ENCODE measurements at places on chromosomes 3 and 15. TPM values are rescaled to one million over a fixed set of nuclear protein-coding genes. Genes with fewer than 3 reads are reported as not detected.

DNA sequence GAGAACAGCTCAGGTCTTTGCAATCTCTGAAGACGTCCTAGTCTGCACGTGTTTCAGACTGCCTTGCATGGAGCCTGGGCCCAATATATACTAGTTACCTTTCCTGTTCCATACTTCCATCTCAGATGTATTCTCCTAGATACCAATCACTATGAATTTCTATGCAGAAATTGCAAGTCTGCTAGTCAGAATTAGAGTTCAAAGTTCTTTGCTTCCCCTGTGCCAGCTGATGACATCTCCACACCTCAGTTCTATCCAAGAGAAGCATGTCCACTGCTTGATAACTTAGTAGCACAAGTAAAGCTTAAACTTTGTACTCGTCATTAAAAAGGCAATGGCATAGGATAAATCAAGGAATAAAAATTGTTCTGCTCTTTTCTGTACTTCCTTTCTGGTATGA lies 133.6 kb upstream of the PLXND1 start:
- H3K27ac ChIP-seq = peak overlapping the region; percentile 46
- no peak overlapping the region for H3K4me3 ChIP-seq
- peaks cover 20% of the 10 kb centered on the region for H3K4me1 ChIP-seq
- H3K36me3 ChIP-seq = no peaks in the 10 kb centered on the region
- DNase-seq = no peak

- no peak overlapping the region for H3K4me3 ChIP-seq
- H3K36me3 ChIP-seq = no peaks in the 10 kb centered on the region
- H3K27ac ChIP-seq = no peak overlapping the region
- H3K27me3 ChIP-seq = no peaks in the 10 kb centered on the region
Measured at GRCh38 chr15:101108791-101109190, 143.1 kb downstream of the CHSY1 start.

- peaks cover 7% of the 10 kb centered on the region for H3K36me3 ChIP-seq
- H3K27me3 ChIP-seq = no peaks in the 10 kb centered on the region
- DNase-seq = no peak
- H3K27ac ChIP-seq = no peak overlapping the region
Measured at GRCh38 chr15:25406846-25407245, 32.0 kb downstream of the UBE3A start.

- no peaks in the 10 kb centered on the region for H3K27me3 ChIP-seq
- H3K4me1 ChIP-seq = no peaks in the 10 kb centered on the region
- H3K27ac ChIP-seq = no peak overlapping the region
- no peak overlapping the region for H3K4me3 ChIP-seq
Measured at GRCh38 chr3:156171281-156172267, 51.2 kb downstream of the KCNAB1 start.

DNA sequence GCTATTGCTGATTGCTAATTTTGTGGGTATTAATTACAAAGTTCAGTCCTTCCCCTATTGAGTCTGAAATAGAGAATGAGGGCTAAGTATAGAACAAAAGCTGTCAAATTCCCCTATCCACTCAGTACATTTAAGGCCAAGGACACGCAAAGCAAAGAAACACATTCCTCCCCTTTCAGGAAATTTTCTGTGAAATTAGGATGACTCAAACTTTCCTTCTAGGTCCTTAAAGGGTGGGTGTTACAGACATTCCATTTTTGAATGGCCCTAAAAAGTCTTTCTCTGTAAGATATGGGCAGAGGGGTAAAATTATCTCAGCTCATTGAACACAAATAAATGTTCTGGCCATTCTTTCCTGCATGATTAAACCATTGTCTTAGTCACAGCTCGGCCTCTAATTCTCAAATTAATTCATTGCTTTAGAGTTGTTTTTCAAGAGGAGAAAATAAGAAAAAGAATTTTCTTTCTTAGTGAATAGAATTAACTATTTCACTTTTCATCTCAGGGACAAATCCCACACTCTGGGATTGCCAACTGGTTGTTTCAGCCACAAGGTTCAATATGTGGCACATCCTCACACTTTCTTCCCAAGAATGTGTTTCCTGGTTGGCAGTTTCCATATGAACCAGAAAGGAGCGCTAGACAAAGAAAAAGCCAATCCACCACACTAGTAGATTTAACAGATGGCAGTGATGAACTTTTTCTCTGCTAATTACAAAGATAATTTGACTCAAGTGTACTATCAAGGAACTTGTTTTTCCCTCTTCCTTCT lies 424.1 kb downstream of the ZNF385D start:
- H3K4me3 ChIP-seq = no peak overlapping the region
- no peaks in the 10 kb centered on the region for H3K4me1 ChIP-seq
- no peak for DNase-seq
- no peaks in the 10 kb centered on the region for H3K36me3 ChIP-seq
- H3K27ac ChIP-seq = no peak overlapping the region

DNA sequence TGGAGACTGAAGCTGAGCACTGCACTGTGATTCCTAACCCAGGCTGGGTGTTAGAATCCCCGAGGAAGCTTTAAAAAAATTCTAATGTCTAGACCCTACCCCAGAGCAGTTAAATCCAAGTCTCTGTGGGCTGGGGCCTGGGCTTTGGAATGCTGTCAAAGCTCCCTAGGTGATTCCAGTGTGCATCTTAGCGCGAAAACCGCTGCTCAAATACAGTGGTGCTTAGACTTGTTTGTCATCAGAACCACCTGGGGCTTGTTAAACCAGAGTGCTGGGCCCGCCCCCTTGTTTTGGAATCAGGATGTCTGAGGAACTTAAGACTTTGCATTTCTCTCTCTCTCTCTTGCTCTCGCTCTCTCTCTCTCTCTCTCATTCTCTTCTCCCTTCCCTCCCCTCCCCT lies 20.7 kb downstream of the RHCG start:
- DNase-seq = peak; percentile 58
- no peaks in the 10 kb centered on the region for H3K4me1 ChIP-seq
- H3K36me3 ChIP-seq = no peaks in the 10 kb centered on the region
- no peak overlapping the region for H3K4me3 ChIP-seq
- H3K27me3 ChIP-seq = peaks cover 20% of the 10 kb centered on the region

- H3K4me1 ChIP-seq = no peaks in the 10 kb centered on the region
- H3K36me3 ChIP-seq = no peaks in the 10 kb centered on the region
- DNase-seq = no peak
- no peak overlapping the region for H3K4me3 ChIP-seq
- H3K27ac ChIP-seq = no peak overlapping the region
- no peaks in the 10 kb centered on the region for H3K27me3 ChIP-seq
Measured at GRCh38 chr3:67516496-67516895, 137.9 kb downstream of the SUCLG2 start.

GRCh38 chr3:116717566-116717965 lies 8.0 kb downstream of the TUSC7 start:
- no peaks in the 10 kb centered on the region for H3K4me1 ChIP-seq
- no peak overlapping the region for H3K4me3 ChIP-seq
- H3K27ac ChIP-seq = no peak overlapping the region
- DNase-seq = no peak

DNA sequence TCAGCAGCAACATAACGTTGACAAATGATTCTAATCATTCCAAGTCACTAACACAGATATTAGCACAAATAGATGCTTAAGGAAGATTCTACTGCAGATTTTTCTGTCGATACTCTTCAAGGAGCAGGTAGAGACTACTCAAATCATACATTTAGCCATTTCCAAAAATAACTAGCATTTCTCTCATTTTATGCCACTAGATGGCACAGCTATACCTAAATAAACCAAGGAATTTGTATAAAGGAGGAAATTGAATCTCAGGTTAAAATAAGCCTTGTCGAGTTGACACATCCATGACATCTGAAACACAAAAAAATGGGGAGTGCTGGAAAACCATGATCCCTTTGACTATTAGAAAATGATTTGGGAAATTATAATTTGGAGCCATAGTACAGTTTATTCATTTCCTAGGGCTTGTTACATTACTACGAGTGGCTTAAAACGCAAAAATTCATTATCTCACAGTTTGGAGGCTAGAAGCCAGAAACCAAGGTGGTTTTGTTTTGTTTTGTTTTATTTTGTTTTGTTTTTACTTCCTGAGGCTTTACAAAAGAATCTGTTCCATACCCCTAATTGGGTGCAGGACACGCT lies 59.5 kb upstream of the STRIT1 start:
- H3K27ac ChIP-seq = no peak overlapping the region
- H3K4me3 ChIP-seq = no peak overlapping the region
- no peaks in the 10 kb centered on the region for H3K4me1 ChIP-seq
- H3K27me3 ChIP-seq = no peaks in the 10 kb centered on the region

- H3K27me3 ChIP-seq = no peaks in the 10 kb centered on the region
- peak; percentile 9 for DNase-seq
- H3K4me1 ChIP-seq = no peaks in the 10 kb centered on the region
Measured at GRCh38 chr3:94115482-94115881, 52.6 kb downstream of the NSUN3 start.

DNA sequence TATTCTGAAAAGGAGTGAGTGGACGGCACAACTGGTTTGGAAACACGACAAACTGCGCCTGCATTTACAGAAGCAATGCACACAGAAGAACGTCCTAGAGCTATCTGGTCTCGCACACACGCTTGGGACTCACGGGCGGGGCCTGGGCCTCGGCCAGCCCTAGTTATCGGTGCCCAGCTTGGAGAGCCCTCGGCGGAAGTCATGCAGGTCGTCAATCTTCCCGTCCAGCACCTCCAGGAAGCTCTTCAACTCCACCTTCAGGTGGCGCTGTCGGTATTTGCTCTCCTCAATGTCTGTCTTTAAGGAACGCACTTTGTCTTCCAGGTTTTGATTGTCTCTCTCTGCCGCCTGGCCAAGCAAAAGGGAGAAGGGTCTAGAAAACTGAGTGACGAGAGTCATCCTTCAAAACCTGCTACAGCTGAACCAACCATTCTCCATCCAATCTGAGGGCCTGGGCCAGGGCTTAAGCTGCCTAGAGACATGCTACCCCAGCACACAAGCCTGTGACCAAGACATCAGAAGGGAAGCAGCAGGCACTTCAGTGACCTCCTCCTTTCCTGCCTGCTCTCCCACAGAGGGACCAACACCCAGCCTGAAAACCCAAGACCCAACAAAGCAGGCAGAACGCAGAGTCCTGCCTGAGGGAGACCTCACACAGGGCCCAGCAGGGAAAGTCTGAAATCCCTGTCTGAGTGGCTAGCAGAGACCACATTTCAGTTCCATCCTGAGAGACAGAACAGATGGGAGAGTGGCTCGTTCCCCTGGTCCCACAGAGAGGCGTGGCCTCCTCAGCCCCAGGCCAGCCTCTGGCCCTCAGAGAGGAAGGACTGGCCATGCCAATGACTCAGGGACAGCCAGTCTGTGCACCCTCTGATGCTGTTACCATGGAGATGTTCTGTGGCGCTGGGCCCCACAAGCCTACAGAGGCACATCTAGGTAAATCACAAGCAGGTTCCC lies 40.4 kb downstream of the WHAMM start:
- peak; percentile 46 for DNase-seq
- H3K4me1 ChIP-seq = no peaks in the 10 kb centered on the region
- H3K36me3 ChIP-seq = no peaks in the 10 kb centered on the region
- no peak overlapping the region for H3K4me3 ChIP-seq
- H3K27me3 ChIP-seq = no peaks in the 10 kb centered on the region
- H3K27ac ChIP-seq = no peak overlapping the region

GRCh38 chr3:138569090-138569489 lies 25.0 kb downstream of the CEP70 start:
- H3K27ac ChIP-seq = no peak overlapping the region
- no peaks in the 10 kb centered on the region for H3K27me3 ChIP-seq
- peaks cover 11% of the 10 kb centered on the region for H3K36me3 ChIP-seq
- no peak for DNase-seq
- H3K4me3 ChIP-seq = no peak overlapping the region

GRCh38 chr15:69450968-69451695 lies 1.5 kb upstream of the RPLP1 start:
- H3K4me3 ChIP-seq = no peak overlapping the region
- no peak overlapping the region for H3K27ac ChIP-seq
- H3K36me3 ChIP-seq = peaks cover 26% of the 10 kb centered on the region
- no peaks in the 10 kb centered on the region for H3K27me3 ChIP-seq
- H3K4me1 ChIP-seq = peaks cover 25% of the 10 kb centered on the region

TMEM266 gene
- 0.38 TPM for total RNA-seq

CADPS gene
- not detected for total RNA-seq

CEP97 gene
- 20.6 TPM for total RNA-seq

LPP gene
- total RNA-seq = 113 TPM

SLC28A2 gene
- not detected for total RNA-seq

GRIP2 gene
- total RNA-seq = not detected

VGLL3 gene
- 26.8 TPM for total RNA-seq

PATL2 gene
- 2.0 TPM for total RNA-seq

ZMYND10 gene
- total RNA-seq = 8.7 TPM

KLHL40 gene
- total RNA-seq = not detected

OCA2 gene
- total RNA-seq = not detected

All from PC-9 (cell line).